ENCODE measurements at places on chromosomes 2 and 18.

GRCh38 chr2:134413430-134413829 is 159.6 kb downstream of the MGAT5 start:
- DNase-seq = no peak

GRCh38 chr18:63774511-63774910 is 707 bp upstream of the SERPINB7 start:
- no peak for DNase-seq

GRCh38 chr2:99150706-99151105 is 4.0 kb downstream of the TSGA10 start:
- no peak for DNase-seq

DNA sequence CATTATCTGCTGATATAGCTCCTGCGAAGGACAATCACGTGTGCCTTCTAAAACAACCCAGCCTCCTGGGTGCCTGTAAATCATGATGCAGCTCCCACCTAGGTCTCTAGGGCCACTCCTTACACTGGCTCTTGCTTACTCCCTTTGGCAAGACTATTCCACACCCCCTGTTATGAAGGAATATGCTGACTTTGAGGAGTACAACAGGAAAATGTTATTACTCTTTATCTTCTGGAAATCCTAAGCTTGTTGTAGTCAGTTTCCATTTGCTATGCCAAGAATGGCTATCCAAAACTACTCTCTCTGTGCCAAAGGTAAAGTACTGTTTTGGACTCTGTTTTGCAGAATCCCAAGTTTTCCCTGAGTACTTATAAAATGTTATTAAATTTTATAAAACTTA is 7.7 kb downstream of the SGO2 start:
- no peak for DNase-seq

- no peak for DNase-seq
Observed at GRCh38 chr2:101768556-101769220, 71.2 kb downstream of the MAP4K4 start.

- DNase-seq = no peak
Observed at GRCh38 chr2:77469106-77469505, 53.1 kb downstream of the LRRTM4 start.

GRCh38 chr2:179068991-179069643 is 19.2 kb upstream of the CCDC141 start:
- no peak for DNase-seq

- DNase-seq = no peak
Observed at GRCh38 chr2:174138161-174138560, 110.2 kb downstream of the OLA1 start.

GRCh38 chr2:234725528-234726264 is 226.1 kb upstream of the SH3BP4 start:
- no peak for DNase-seq

- DNase-seq = no peak
Observed at GRCh38 chr2:28445448-28446258, 50.2 kb upstream of the PLB1 start.

- DNase-seq = no peak
Observed at GRCh38 chr18:10040287-10041011, 126.6 kb downstream of the VAPA start.

DNA sequence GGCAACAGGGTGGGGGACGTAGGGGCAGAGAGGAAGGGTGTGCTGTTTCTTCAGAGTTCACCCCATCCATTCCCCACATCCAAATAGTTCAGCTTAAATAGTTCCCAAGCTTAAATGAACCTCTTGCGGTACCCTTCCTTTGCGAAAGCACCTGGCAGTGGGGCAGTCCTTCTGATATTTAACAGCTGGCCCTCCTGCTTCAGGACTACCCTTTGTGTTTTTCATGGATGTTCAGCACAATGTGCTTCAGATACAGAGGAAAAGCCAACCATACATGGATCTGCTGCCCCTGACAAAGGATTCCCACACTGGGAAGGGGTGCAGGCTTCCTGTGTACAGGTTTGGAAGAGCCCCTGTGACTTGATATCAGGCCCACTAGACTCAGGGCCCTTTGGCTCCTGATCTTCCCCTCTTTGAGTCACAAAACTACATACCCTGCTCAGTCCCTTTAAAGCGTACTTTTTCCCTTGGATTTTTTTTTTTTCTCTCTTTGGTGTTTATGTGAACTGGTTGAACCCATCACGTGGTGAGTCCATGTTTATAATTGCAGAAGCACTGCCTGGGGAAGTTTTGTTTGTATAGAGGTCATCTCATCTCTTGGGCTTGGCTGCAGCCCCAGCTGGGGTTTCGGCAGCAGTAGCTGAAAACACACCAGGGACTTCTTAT is 45.3 kb upstream of the IGFBP5 start:
- DNase-seq = no peak

DNA sequence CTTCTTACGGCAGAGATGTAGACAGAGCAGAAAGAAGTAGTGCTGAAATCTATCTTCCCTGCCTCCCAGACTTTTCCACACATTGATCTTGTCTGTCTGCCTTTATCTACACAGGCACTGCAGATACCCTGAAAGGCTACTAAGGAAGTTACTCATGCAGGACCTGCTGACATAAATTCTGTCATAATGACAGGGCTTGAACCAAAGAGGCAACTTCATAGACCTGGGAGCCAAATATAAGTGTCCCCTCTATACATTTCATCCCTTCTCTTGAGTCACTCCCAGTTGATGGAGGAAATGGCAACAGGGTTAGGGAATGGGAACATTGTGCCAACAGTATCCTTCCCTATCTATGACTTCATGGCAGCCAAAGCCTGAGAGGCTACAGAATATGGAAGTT is 157.5 kb downstream of the TNS1 start:
- DNase-seq = no peak

GRCh38 chr2:164735309-164735919 is 106.2 kb downstream of the COBLL1 start:
- DNase-seq = no peak

DNA sequence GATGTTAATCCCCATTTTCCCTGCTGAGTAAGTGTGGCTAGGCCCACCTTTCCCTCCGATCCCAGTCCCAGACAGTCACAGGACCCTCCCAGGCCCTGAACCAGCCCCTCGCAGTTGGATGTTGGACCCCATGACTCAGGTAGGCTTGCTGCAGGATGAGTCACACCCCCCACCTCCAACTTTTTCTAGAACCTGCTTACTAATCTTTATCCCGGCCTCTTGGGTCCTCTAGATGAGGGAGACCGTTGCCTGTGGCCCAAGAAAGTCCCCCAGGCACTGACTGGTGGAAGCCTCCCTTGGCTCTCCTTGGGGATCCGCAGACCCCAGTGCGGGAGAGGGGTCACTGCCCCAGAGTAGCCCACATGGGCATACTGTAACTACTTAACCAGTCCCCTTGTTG is 98.5 kb downstream of the SMAD7 start:
- DNase-seq = no peak

GRCh38 chr2:38129481-38129880 is 53.5 kb upstream of the CYP1B1 start:
- DNase-seq = no peak

GRCh38 chr2:195148004-195148403 is 509.0 kb upstream of the SLC39A10 start:
- no peak for DNase-seq

- DNase-seq = no peak
Observed at GRCh38 chr2:3459185-3460015, 59.9 kb downstream of the ADI1 start.

DNA sequence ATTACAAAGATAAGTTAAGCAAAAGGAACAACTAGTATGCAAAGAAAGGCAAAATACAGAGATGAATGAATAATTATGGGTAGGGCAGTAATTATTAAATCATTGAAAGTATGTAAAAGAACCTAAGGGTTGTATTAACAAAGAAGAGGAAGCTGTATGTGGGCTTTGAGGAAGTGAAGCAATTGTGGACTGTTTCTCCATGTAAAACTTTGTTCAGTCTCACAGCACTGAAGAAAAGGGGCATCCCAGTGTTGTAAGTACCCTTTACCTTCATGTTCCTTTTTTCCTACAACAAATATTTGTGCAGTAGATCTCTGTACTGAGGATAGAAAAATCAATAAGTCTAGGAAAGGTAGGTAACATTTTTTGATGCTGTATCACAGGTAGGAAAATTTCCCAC is 388.7 kb upstream of the NRP2 start:
- DNase-seq = no peak

GRCh38 chr2:16429002-16429401 is 236.6 kb downstream of the CYRIA start:
- DNase-seq = no peak

DNA sequence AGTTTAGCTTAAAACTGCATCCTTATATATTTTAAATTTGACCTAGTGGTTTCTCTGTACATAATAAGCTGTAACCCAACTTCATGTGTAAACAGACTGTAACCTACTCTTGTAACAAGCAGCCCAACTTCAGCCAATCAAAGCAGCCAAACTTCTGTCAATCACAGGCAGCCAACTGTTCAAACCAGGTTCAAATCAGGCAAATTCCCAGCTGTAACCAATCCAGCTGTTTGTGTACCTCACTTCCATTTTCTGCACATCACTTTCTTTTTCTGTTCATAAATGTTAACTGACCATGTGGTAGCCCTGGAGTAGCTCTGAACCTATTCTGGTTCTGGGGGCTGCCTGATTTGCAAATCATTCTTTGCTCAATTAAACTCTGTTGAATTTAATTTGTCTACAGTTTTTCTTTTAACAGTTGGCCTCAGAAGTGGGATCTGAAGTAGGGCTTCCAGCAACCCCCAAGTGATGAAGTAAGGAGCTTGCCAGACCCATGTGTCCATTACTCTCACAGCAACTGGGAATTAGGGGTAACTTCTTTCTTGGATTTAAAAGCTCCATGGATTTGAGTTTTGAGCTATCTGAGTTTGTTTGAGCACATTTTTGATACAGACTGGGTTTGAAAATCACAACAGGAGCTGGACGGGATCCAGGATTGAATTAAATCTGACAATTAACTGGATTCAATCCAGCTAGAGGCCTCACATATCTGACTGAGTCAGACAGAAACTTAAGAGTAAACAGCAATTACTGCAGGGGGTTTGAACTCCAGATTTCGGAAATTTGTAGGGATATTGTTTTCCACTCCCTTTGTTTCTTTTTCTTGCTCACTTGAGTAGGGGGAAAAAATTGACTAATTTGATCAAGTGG is 1569.7 kb upstream of the SLC39A10 start:
- no peak for DNase-seq

GRCh38 chr2:10490806-10491291 is 42.7 kb upstream of the ODC1 start:
- DNase-seq = no peak

DNA sequence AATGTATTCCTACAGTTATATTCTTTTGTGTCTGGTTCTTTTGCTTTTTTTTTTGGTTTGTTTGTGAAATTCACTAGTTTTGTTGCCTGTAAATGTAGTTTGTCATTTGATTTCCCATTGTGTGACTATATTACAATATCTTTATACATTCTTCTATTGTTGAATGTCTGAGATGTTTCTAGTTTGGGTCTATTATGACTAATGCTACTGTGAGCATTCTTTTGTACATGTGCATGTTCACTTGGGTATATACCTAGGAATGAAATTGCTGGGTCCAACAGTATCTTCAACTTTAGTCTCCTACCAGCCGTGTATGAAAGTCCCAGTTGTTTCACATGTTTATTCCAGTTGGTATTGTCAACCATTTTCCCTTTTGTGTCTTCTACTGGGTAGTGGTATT is 112.7 kb upstream of the RBMS1 start:
- DNase-seq = no peak

GRCh38 chr18:48000701-48001100 is 70.2 kb upstream of the SMAD2 start:
- DNase-seq = no peak

DNA sequence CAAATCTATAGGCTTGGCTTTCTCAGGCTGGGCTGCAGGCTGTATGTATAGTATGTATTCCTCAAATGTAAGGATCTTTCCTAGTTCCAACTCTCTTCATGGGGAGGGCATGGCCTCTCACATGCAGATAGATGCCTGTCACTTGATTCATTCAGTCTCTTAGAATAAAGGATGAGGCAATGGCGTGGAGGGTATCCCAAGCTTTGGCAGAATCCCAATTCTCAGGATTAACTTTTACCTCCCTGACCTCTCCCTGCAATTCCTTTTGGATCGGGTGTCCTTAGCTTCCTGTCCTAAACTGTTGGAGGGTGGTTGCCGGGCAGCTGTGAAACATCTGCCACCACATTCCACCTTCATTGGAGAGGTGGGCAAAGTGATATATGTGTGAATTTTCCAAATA is 80.3 kb downstream of the INSIG2 start:
- DNase-seq = no peak

DNA sequence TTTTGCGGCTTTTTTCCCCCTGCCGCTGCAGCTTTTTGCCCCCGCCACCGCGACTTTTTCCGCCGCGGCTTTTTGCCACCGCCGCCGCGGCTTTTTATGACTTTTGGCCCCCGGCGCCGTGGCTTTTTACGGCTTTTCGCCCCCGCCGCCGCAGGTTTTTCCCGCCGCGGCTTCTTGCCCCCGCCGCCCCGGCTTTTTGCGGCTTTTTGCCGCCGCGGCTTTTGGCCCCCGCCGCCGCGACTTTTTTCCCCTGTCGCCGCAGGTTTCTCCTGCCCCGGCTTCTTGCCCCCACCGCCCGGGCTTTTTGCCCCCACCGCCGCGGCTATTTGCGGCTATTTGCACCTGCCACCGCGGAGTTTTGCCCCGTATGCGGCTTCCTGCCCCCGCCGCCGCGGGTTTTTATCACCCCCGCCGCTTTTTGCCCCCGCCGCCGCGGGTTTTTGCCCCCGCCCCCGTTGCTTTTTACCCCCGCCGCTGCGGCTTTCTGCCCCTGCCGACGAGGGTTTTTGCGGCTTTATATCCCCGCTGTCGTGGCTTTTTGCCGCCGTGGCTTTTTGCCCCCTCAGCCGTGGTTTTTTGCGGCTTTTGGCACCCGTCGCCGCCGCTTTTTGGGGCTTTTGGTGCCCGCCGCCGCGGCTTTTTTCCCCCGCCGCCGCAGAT is 2750.9 kb downstream of the RPIA start:
- peak; percentile 21 for DNase-seq

- no peak for DNase-seq
Observed at GRCh38 chr2:46479265-46479664, at the start of gene TMEM247. TSS of gene TMEM247 (plus strand) at chr2:46479565.

DNA sequence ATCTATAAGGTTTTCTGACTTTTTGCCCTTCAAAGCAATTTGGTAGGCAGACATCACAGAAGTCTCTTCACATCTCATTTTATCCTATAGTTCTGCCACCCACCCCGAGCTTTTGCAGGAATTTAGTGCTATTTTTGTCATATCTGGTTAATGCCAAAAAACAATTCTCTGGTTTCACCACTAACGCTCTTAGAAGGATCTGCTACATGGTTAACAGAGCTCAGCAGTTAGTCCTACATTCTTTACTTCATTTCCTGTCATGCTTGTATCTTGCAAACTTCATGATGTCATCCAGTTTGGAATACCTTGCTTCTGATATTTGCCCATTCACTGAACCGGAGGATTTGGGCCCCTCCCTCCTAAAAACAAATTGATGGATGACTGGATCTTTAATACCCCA is 116.8 kb upstream of the SERPINE2 start:
- no peak for DNase-seq

GRCh38 chr2:231015478-231015877 is 19.6 kb downstream of the SPATA3 start:
- no peak for DNase-seq

- no peak for DNase-seq
Observed at GRCh38 chr18:11809895-11810294, 41.3 kb upstream of the CHMP1B start.
